AG08395 (cell line): ENCODE measurements at places on chromosomes 1 and 21.

GRCh38 chr1:11855430-11855829 is 3.3 kb downstream of the NPPB start:
- no peak for DNase-seq

GRCh38 chr1:58799650-58800049 is 15.8 kb upstream of the JUN start:
- no peak for DNase-seq

- peak; percentile 34 for DNase-seq
Observed at GRCh38 chr21:42079939-42080787, 9.0 kb downstream of the UMODL1 start.

DNA sequence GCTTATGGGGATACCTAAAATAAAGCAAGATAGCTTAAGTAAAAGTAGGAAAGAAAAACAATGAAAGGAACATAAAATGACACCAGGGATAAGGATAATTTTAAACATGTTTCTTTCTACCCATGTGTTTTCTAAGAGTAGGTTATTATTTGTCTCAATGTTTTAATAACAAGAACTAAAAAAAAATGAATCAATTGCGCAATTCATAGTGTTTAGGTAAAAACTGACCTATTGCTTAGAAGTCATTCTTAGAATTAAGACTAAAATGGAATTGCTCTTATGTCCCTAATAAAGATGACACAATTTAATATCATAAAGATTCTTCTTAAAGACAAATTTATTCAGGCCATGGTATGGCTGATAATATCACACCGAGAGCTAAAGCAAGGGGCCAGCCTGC is 58.0 kb upstream of the COL24A1 start:
- DNase-seq: no peak

GRCh38 chr1:67261680-67262079 is 46.0 kb upstream of the IL12RB2 start:
- DNase-seq: no peak

DNA sequence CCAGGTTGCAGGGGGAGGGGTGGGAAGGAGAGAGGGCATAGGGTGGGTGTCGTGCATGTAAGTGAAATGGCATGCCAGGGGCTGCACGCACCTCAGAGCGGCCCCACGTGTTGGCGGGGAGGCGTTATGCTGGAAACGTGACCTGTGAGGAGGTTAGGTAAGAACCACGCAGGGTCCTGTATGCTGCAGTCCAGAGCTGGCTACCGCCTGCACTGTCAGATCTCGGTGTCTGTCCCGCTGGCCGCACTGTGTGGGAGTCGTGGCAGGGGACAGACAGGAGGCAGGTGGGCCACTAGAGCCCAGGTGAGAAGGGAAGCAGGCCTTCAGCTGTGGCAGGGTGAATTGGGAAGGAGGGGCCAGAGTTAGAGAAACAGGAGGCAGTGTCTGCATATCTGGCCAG is 79.7 kb downstream of the GALNT2 start:
- DNase-seq: no peak

DNA sequence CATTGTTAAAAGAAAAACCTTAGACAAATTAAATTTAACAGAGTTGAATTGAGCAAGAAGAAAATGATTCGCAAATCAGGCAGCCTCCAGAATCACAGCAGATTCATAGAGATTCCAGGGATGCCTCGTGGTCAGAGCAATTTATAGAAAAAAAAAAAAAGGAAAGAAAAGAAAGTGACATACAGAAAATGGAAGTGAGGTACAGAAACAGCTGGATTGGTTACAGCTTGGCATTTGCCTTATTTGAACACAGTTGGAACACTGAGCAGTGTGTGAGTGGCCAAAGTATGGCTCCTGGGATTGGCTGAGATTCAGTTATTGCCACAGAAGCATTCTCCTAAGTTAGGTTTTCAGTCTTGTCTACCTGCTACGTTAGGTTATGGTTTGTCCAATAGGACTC is 9.1 kb upstream of the C21orf91 start:
- DNase-seq: no peak
